ENCODE measurements at places on chromosomes 2 and 18.
A peak's percentile ranks its signal among the peaks of the same experiment; 100 is the strongest.

DNA sequence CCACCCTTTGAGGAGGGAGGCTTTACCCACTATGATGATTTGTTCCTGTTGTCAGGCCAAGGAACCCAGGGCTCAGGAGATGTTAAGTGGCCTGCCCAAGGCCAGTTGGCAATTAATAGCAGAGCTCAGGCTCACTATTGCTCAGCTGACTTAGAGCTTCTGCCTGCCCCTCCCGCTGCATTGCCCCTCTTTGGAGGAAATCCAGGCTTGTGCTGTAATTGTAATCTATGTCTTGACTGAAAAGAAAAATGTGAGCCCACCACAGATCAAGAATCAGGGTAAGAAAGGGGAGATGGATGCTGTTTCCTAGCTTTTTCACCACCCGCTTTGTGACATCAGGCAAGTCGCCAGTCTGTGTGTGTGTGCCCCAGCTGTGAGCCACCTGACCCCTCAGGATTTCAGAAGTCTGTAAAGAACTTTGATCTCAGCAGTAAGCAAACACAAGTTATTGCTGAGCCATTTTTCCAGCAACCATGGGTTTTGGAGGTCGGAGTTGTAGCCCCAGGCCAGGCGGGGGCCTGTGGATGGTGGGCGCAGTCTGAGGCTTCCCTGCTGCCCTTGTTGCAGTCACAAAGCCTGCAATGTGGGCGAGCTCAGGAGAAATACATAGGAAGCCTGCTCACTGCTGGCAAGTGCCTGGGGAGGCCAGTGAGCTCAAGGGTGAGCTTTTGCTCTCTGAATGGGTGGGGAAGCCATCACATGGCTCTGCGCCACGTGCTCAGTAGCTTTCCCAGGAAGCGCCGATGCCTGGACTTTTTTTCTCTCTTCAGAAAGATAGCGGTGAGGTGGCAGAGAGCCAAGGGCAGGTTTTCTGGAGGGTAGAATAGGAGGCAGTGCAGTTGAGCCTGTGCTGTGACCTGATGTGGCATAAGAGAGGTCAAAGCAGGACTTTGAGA is 6.1 kb downstream of the CABLES1 start:
- no peak for ATAC-seq

GRCh38 chr2:42910645-42911405 is 118.4 kb upstream of the HAAO start:
- ATAC-seq, result no peak

DNA sequence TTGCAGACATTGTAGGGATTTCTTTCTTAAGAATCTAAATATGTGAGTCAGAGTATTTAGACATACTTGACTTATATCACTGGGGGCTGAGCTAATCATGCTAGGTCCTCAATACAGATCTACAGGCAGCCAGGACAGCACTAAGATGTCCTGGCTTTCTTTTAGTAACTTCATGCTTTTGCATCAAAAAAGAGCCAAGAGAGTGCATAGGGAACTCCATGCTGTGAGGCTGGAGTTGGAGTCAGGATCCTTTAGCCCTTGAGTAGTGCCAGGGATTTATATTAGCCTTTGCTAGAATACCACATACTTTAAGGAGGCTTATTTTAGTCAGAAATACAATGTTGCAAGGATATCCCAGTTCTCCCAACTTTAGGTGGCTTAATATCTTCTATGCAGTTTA is 289.7 kb downstream of the CCDC85A start:
- no peak for ATAC-seq

- ATAC-seq, result no peak
Measured at GRCh38 chr2:31568585-31569201, 12.0 kb downstream of the SRD5A2 start.

DNA sequence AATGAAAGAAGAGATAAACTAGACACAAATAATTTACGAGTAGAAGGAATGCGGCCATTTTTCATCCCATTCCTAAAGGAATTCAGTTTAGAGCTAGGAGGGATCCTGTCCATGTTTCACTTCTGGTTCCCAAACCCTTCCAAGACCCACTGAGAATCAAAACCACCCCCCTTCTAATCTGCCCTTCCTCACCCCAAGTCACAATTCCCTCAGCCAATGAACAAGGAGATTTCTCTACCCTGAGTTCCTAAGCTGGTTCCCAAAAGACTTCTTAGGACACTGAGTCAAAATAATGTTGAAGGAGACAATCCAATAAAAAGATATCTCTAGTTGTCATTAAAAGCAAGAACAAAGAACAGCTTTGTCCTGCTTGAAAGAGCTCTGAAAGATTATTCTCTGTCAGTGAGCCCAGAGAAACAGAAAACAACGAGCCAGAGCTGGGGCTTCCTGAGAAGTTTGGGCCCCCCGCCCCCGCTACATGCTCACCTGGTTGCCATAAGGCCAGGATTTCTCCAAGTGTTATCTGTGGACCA is 45.7 kb downstream of the STK39 start:
- ATAC-seq, result no peak

GRCh38 chr2:152243761-152244640 is 68.4 kb upstream of the STAM2 start:
- no peak for ATAC-seq

- ATAC-seq, result no peak
Measured at GRCh38 chr18:31250902-31251301, 67.1 kb upstream of the DSG1 start.

DNA sequence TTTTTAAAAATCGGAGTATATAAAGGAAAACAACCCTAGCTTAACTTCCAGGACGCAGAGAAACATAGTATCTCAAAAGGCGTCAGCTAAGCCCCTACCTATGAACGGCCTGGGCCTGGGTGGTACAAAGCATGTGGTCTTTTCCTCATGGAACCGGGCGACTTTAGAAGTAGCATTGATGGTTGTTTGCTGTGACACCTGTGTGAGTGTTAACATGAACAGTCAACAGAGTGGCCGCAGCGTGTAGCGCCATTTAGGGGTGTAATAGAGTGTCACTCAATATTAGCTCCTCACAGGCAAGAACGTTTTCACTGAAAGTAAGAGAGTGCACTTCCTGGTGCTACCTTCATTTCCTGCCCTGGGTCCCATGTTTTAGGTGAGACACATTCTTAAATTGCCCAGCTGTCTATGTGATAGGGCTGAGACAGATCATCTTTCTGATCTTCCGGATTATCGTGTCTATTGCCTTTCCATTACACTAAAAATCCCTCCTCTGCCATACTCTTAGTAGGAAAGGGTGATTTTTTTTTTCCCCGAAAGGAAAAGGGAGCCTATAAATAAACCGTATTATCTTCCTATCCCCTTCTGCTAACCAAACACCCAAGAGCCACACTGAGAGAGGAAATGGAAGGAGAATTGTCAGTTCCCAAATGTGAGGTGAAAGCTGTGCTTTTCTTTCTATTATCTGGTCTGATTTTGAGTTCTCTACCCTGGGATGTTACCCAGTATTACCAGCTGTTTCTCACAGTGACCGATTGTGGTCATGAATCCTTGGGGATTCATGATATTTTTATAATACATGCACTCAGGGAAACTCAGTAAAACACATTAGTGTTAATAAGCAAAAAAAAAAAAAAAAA is 1.3 kb downstream of the GORASP2 start:
- ATAC-seq, result no peak

- no peak for ATAC-seq
Measured at GRCh38 chr18:2312440-2312839, 258.9 kb downstream of the METTL4 start.

- no peak for ATAC-seq
Measured at GRCh38 chr2:45406621-45407020, 204.4 kb downstream of the SRBD1 start.

GRCh38 chr2:219021591-219021990 is 19.7 kb downstream of the CFAP65 start:
- ATAC-seq, result no peak

GRCh38 chr2:28979576-28980366 is 1.3 kb upstream of the TOGARAM2 start:
- ATAC-seq, result no peak

DNA sequence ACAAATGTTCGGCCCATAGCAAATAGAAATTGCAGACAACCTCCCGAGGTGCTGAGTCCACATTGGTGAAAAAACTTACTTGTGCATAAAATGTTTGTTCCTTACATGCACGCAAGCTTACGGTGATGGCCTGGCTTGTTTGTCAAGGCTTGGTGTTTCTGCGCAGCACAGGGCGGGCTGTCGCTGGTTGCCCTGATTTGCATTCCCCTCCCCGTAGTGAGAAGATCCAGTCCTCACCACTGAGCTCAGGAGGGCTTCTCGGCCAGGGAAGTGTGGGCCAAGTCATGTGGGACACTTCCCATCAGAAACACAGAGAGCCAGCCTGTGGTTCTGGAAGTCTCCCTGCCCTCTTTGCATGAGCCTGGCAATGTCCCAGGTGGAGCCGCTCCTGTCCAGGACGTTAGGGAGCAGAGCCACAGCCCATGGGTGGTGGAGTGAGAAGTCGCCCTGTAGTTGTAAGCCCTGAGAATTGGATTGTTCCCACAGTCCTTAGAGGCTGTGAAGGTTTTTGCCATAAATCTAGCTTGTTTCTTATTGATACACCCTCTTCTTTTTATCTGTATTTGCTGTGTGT is 152.7 kb downstream of the TWIST2 start:
- no peak for ATAC-seq

GRCh38 chr18:24270358-24270936 is 127.2 kb downstream of the OSBPL1A start:
- ATAC-seq, result no peak

GRCh38 chr18:27713738-27714095 is 463.2 kb downstream of the CDH2 start:
- no peak for ATAC-seq

DNA sequence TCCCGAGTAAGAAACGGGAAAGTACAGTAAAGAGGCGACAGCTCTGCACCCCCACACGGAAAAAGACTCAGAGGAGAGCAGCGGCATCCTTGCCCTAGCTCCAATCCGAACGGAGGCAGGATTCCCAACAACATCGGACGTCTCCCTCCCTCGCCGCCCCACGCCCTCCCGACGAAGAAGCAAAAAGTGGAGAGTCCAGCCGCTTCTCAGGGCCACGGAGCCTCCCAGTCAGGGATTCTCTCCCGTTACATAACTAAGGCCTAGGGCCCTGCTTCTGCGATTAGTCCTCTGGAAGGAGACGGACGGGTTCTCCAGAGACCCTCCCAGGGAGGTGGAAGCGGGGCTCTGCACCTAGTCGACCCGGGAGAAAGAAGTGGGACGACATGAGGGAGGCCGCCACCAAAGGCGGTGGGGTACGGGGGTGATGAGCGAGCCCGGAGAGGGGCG is 587 bp downstream of the SUMO1 start:
- ATAC-seq, result peak; percentile 66

- no peak for ATAC-seq
Measured at GRCh38 chr2:112159454-112159921, 21.3 kb downstream of the FBLN7 start.

GRCh38 chr2:148903294-148903693 is 28.3 kb downstream of the KIF5C start:
- no peak for ATAC-seq

GRCh38 chr2:236176417-236176816 is 8.2 kb upstream of the GBX2 start:
- no peak for ATAC-seq

DNA sequence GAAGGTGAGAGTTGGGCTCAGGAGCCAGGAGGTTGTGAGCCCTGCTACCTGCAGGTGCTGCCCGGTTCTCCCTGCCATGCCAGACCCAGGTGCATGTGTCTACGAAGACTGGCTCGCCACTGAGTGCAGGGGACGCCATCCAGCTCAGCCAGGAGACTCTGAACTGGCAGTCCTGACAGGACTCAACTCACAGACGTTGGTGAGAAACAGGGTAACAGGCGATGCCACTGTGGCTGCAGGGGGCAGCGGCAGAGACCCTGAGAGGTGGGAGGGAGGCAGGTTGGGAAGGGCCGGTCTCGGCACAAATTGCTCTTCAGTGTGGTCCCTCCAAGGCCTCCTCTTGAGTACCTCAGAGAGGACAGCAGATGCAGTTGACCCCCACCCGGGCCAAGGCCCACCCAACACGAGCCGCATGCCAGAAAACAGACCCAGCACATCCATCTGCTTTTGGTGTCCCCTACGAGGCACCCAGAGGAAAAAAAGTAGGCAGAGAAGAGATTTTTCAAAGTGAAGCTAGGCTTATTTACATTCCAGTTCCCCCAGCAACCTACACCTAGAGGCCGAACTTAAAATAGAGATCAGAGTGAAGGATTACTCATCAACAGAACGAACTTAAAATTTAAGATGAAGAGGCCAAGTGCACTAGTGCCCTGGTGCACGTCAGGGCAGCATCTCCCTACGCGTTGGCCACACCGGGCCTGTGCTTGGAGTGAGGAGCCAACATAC is 184.8 kb downstream of the SEPTIN10 start:
- peak; percentile 32 for ATAC-seq

- no peak for ATAC-seq
Measured at GRCh38 chr18:34084635-34085034, 140.1 kb downstream of the NOL4 start.

DNA sequence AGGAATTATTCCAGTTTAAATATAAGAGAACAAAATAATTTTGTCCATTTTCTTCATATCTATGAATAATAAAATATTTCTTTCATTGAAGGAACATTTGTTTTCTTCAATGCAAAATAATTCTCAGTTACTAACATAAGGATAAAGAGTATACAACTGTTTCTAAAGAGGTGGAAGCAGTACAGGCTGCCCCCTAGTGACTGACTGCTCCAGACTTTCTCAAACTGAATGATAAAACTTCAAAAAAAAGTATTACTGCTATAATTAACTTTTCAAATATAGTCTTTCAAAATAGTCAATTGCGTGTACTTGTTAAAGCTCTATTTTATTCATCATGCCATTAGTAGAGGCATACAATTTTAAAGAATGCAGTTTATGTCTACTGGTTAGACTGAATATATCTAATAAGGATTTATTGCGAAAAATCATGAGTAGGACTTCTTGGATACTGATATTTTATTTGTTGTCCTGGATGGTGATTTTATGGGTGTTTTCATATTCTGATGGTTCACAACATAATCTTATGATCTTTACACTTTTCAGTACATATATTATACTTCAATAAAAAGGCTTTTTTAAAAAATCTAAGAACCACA is 100.1 kb downstream of the WDPCP start:
- no peak for ATAC-seq

DNA sequence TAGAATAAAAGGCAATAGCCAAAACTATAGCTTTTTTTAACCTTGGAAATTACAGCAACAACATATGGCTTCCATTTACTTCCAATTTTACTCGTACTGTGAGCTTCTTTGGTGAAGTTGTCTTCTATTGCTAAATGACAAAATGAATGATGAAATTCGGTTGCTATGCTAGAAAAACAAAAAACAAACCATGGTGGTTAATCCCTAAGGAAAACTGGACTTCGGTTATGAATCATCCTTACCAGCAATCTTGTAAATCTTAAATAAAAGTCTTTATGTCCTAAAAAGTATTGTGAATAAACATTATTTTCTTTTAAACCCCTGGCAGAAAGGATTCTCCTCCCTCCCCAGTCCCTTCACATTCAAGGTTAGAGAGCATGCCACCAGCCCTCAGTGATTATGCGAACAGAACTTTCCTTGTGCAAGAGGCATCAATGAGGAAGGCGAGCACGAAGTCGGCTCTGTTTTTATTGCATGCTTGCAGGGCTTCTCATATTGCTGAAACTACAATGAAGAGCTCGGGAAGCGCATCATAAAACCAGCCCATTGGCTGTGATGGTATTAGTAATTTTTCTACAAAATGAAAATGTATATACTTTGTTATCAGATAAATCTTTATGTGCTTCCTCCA is 62.9 kb downstream of the ZNF521 start:
- ATAC-seq, result peak; percentile 40

Data from gastroesophageal sphincter (tissue), 4 donors.